ENCODE measurements at places on chromosomes 3 and 15.
A peak's percentile ranks its signal among the peaks of the same experiment; 100 is the strongest.

GRCh38 chr15:31358957-31359701 lies 32.5 kb downstream of the KLF13 start:
- no peak for DNase-seq

- no peak for DNase-seq
Measured at GRCh38 chr15:40695469-40695890, 506 bp downstream of the RAD51 start.

DNA sequence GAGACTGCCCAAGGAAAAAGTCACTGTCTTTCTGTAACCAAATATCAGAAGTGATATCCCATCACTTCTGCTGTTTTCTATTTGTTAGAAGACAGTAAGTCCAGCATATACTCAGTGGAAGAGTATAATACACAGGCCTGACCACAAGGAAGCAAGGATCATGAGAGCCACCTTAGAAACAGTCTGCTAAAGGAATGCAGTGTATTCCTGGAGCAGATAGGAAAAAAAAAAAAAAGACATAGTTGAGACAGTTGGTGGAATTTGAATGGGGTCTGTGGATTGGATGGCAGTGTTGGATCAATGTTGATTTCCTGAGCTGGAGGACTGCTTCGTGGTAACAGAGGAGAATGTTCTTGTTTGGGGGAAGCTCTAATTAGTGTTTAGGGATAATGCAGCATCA lies 26.5 kb upstream of the FBXL2 start:
- DNase-seq = no peak

GRCh38 chr3:105119801-105120340 lies 246.8 kb upstream of the ALCAM start:
- DNase-seq = no peak

- DNase-seq = no peak
Measured at GRCh38 chr3:157775446-157775845, 272.2 kb upstream of the VEPH1 start.

- DNase-seq = no peak
Measured at GRCh38 chr15:52206446-52206845, 15.3 kb upstream of the GNB5 start.

GRCh38 chr3:14300721-14301399 lies 101.5 kb upstream of the SLC6A6 start:
- no peak for DNase-seq

- DNase-seq = peak; percentile 63
Measured at GRCh38 chr3:134201201-134202130, 49.2 kb downstream of the RYK start.

DNA sequence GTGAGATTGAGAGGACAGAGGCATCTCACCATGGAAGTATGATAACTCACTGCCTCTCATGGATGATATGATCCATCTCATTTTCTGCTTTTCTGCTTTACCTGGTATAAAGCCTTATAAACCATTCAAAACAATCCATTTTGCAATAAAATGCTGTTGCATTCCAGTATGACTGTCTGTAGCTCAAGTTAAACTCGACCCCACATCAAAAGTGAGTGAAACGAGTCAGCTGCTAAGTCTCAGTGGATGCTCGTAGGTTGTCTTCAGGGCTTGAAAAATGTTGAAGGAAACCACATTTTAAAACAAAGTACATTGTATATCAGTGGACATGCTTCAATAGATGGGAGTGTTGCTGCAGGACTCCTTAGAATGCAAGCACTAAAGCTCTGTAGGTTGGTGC lies 839.0 kb downstream of the TUSC7 start:
- DNase-seq = no peak

GRCh38 chr3:196141052-196141865 lies 59.4 kb upstream of the TFRC start:
- DNase-seq = no peak

DNA sequence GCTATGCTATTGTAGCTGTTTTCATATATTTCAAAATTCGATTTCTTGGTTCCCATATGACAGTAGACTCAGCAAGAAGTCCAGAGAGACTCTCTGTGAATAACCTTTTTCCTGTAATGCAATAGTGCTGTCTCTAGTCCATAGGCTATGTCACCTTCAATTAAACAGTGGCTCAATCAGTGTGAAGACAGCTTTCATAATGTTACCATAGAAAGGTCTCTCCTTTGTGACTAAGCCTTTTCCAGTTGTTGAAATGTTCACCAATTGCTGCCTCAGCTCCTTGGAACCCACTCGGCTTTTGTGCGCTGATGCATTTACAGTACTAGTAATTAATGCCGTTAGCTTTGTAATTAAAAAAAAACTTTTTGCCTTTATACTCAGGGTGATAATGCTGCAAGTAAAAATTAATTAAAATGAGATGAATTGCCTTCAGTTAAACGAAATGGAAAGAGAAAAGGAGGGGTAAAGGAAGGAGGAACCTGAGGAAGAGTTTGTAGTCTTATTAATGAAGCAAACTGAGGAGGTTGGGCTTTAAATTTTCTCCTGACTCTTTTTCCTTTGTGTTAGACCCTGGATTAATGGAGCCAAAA lies 214.8 kb downstream of the LSAMP start:
- DNase-seq = no peak

DNA sequence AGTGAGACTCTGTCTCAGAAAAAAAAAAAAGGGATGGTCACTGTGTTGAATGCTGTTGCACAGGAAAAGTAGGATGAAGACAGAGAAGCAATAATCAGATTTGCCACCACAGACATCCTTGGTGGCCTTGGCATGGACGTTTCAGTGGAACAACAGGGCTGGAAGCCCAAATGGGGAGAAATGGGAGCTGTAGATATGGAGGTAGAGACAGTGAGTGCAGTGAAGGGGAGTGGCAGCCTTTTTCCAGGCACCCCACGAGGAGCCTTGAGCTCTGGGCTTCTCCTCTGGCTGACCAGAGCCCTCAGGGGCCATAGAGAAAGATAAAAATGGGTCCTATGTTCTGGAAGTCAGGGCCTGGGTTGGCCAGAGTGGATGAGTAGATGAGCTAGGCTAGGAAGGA lies 12.3 kb upstream of the DOCK3 start:
- DNase-seq = no peak

GRCh38 chr3:72134989-72135451 lies 350.1 kb upstream of the PROK2 start:
- no peak for DNase-seq

- no peak for DNase-seq
Measured at GRCh38 chr3:25817107-25817506, 27.2 kb downstream of the OXSM start.

DNA sequence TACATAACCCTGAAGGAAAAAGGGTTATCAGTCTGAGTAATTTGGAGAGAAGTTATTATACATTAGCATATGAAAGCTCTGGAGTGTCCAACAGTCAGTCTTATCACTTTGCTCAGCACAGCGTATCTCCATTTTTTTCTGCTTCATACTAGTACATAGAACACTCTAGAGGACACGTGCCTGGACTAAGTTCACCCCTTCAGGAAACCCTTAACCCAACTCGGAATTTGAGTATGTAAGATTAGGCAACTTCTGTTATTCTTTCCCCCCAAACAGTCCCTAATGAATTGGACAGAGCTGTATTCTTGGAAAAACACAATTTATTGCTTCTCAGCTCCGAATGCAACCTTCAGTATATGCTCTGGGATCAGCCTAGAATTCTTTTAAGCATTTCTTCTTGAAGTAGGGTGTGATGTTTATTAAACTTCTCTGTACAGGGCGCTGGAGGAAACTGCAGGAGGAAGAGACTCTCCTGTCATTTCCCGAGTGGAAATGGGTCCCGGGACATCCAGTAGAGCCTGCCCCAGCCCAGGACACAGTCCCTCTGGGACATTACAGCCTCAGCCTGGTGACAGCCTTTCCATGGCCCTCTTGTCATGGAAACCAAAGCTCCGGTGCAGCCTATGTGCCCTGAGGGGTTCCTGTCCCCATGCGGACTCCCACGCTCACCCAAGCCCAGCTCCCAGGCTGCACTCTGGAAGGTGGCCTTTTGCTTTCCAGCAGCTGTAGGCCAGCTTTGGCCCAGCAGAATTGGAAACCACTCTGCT lies 37.3 kb upstream of the CMTM8 start:
- no peak for DNase-seq

DNA sequence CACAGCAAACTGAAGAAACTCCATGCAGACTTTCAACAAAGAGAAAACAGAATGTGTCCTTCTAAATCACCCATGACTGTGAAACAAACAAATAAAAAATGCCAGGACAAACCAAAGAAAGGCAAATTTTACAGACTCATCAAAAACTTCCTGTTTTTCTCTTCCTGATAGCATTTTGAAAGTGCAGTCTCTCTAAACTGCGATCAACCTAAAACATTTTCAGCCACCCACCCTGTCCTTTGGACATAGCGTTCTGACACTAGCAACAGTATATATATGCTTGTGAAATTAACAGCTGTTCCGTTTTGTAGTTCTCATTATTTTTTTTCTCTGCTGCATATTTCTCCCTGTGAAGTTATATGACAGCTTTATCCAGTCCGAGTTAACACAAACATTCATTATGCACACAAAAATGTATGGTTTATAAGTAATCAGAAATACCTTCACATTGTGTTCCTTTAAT lies 151.7 kb downstream of the FBN1 start:
- DNase-seq = no peak

- no peak for DNase-seq
Measured at GRCh38 chr15:56034514-56034913, 41.1 kb upstream of the NEDD4 start.

GRCh38 chr3:127206611-127207516 lies 13.9 kb downstream of the PRR23E start:
- no peak for DNase-seq

DNA sequence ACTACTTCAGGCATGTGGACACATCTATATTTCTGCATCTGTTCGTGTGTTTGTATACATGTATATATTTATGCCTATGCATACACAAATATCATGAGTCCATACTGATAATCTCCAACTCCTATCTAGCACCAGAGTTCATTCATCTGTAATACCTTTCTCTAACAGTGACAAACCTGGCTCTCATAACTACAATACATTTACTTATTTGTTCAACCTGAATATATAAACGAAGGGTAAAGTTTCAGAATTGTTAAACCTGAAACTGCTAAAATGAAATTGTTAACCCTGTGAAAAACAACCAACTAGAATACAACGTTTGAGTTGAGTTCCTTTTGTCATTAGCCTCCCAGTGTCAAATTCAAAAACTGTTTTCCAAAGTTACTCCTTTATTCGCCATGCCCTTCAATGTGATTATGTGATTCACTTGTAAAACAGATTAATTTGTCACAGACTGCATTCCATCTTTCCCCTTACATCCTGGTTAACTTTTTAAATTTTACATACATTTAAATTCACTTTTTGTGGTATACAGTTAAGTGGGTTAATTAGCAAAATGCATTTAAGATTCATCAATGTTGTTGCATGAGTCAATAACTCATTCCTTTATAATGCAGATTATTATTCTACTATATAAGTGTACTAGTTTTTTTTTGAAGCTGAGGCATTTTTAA lies 58.5 kb downstream of the PIK3R4 start:
- DNase-seq = no peak

GRCh38 chr3:190533511-190534281 lies 19.8 kb downstream of the IL1RAP start:
- no peak for DNase-seq

- no peak for DNase-seq
Measured at GRCh38 chr3:28125342-28125741, 116.1 kb upstream of the CMC1 start.

- no peak for DNase-seq
Measured at GRCh38 chr15:68228143-68228970, 1.2 kb downstream of the CLN6 start.

GRCh38 chr3:64410226-64410625 lies 185.0 kb upstream of the PRICKLE2 start:
- no peak for DNase-seq

DNA sequence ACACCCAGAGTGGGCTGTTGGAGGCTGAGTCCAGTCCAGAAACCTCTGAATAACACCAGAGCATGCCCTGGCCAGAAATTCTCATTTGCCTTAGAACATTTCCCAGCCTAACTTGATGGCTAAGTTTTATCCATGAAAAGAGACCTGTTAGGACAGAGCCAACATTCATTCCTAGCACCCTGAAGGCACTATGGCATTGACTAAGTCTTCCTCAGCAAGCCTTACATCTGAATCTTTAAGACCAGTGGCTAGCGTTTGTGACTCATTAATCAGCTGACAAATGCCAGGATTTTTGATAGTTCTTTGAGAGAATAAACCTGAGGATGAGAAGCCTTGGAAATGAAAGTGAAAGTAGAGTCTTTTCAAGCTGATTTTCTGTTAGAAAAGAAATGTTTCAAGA lies 1087.1 kb upstream of the ALCAM start:
- peak; percentile 40 for DNase-seq

DNA sequence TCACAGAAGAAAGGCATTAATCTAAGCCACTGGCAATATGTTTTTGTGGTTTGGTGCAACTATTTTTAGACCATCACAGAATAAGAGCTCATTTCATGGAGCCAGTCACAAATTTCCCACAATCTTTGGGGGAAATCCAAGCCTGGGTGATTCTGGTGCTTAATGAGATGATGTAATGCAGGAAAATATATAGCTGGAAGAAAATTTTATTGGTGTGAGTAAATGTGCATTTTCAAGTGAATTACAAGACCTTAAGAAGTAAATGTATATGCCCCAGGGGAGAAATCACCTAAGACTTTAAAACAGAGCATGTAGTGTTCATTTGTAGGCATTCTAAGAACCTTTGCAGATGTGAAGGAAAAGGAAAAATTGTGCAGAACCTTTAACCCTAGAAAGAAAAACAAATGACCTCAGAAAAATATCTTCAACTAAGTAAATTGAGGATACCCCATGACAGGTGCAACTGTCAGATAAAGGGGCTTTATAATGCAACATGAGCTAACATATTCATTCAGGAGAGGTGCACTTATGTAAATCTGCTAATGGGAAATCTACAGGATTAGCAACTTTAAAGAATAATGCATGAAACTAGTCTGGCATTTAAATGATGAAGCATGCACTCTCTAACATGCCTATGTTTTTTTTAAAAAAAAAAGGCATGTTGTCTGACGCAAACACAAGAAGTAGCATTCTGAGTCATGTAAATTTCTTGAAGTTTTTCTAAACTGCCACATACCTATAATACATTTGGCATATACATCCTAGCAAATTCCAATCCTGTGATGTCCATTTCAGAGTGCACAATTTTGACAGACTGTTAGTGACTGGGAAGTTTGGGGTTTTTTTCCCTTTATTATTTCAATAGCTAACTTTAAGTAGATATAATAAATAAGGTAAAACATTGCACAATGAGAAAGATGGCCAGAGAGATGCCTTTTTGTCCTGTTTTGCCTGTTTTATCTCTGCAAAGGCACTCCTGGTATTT lies 105.1 kb downstream of the MEX3B start:
- DNase-seq = peak; percentile 52

- no peak for DNase-seq
Measured at GRCh38 chr15:91857772-91858171, 4.3 kb downstream of the SLCO3A1 start.

GRCh38 chr3:3603351-3603750 lies 195.9 kb upstream of the LRRN1 start:
- DNase-seq = no peak

DNA sequence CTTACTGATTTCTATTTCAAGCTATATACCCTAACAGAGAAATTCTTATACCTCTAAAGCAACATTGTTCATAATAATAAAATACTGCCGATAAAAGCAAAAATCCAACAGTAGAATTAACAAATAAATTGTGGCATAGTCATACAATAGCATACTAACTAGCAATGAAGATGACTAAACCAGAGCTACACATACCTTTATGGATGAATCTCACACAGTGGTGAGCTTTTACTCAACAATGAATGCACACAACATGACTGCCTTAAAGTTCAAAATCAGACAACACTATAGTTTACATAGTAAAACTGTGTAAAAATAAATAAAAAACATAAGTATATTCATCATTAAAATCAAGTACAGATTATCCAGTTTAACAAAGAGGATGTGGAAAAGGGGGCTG lies 99.1 kb downstream of the NR1I2 start:
- DNase-seq = no peak

GRCh38 chr3:9178697-9179096 lies 70.7 kb downstream of the SRGAP3 start:
- no peak for DNase-seq

Data from amniotic stem cell (primary cell).